ENCODE measurements at places on chromosomes 16 and 17.
A peak's percentile ranks its signal among the peaks of the same experiment; 100 is the strongest.

DNA sequence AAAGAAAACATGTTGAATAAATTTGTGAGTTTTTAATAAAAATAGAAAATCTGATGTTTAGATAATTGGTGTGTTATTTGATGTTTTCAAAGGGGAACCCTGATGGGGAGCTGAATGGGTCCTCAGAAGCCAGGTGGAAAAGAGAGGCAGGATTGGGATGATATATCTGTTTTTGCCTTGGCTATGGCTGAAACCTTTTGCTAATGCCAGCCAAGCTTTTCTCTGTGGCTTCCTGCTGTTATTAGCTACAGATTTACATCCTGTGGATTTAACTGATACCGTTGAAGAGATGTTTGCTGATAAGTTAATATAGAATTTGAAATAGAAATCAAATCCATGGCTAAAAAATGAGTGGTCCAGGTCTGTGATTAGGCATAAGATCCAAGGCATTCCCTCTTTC, 4.2 kb upstream of the AATF start:
- no peak for DNase-seq

GRCh38 chr16:88750854-88751253, 34.2 kb downstream of the PIEZO1 start:
- DNase-seq, result no peak

DNA sequence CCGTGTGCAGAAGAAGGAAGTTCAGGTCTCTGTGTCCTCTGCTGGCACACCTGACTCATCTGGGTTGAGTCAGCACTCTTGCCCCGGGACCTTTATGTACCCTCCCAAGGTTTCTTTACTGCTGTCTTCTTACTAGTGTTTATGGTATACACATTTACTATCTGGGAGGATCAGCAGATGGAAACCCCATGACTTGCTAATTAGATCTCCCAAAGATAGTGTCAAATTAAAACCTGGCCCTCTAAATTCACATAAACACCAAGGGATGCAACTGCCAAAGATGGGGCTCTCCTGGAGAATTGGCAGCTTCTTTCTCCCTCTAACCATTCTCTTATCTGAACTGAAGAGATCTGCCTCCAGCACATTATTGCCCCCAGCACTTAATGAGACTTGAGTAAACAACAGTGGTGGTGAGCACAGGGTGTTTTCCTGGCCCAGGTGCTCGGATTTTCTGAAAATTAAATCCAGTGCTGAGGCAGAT, 718.1 kb upstream of the SOX9 start:
- DNase-seq, result no peak

GRCh38 chr17:19647697-19648474, 665 bp upstream of the ALDH3A2 start:
- peak; percentile 20 for DNase-seq

DNA sequence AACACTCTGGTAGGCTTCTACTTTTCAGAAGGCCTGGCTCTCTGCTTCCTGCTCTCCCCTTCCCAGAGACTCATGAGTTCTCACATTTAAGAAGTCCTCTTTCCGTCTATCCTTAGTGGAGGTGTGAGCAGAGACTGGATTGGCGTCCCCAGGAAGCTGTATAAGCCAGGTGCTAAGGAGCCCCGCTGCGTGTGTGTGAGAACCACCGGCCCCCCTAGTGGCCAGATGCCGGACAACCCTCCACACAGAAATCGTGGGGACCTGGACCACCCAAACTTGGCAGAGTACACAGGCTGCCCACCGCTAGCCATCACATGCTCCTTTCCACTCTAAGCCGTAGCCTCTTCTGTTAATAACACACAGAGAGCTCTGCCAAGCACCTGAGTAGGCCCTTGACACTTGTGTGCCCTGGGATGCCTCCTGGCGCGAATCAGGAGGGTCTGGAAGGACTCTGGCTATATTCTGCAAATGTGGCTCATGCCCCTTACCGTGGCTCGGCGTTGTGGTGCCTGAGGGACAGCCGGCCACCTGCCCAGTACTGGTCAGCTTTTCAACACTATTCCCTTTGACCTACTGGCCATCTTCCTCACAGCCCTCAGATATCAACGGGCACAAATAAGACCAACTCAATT, 13.9 kb downstream of the CYB5D2 start:
- DNase-seq, result no peak

DNA sequence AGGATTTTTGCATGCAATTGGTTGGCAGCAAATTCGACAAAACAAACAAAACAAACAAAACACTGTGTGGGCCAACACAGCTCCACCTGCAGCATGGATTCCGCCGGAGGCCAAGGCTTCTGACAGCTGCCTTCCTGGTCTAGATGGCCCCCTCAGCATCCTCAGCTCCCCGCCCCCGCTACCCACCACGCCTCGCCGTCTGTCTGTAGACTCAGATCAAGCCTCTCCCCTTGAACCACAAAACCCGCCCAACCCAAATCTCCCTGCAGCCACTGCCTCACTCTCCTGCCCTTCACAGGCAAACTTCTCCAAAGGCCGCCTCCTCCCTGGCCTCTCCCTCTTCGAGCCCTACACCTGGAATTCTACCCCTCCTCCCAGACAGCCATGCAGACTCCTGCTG, 57.9 kb downstream of the RTN4RL1 start:
- DNase-seq, result no peak

DNA sequence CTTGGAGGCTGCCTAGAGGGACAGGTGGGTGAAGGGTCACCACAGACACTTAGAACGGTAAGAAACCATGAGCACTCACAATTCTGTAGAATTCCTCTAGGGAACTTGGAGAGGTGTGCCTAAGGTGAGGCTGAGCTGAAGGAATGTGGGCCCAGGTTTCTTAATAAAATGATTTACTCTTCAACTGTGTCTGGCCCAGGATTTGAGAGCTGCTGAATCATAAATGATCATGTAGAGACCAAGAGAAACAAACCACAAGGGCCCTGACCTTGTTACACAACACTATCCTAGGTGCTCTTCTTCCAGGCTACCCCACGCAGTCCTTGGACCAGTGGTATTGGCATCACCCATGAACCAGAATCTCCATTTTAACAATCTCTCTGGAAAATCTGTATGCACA, 27.7 kb downstream of the ZNF18 start:
- no peak for DNase-seq

- no peak for DNase-seq
These were observed 19.5 kb downstream of the HLF start for GRCh38 chr17:55284001-55284884.

DNA sequence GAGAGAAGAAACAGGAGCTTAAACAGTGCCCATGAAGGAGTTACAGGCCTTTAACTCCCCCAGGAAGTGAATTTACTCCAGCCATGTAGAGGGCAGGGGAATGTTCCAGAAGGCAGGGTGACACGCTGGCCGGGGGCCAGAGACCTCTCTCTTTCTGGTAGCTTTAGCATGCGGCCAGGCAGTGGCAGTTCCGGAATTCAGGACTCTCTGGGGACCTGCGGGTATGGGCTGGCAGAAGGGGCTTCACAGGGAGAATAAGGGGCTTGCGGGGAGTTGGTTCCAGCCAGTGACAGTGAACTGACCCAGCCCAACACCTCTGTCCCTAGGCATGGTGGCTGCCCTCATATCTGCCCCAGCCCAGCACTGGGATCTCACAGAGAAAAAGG, 40.0 kb downstream of the MYH3 start:
- DNase-seq, result no peak

- DNase-seq, result no peak
These were observed 436 bp downstream of the SHPK start for GRCh38 chr17:3635474-3636153.

- no peak for DNase-seq
These were observed 336.5 kb upstream of the CDH5 start for GRCh38 chr16:66030036-66030435.

DNA sequence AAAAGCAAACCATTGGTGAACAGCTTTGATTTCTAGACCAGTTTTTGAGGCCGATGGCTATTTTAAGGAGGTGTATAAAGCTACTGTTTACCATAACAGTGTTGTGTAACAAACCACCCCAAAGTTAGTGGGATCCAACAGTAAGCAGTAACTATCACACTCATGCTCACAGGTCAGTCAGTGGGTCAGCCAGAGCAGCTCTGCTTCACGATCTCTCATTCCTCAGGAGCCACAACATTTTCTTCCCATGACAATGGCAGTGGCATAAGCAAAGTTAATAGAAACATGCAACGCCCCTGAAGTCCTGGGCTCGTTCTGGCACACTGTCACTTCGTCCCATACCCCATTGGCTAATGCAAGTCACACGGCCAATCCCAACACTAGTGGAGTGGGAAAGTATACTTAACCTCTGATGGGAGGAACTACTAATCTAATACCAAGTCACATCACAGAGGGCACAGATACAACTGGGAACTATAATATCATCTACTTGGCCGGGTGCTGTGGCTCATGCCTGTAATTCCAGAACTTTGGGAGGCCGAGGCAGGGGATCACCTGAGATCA, 28.0 kb upstream of the B4GALNT2 start:
- no peak for DNase-seq

DNA sequence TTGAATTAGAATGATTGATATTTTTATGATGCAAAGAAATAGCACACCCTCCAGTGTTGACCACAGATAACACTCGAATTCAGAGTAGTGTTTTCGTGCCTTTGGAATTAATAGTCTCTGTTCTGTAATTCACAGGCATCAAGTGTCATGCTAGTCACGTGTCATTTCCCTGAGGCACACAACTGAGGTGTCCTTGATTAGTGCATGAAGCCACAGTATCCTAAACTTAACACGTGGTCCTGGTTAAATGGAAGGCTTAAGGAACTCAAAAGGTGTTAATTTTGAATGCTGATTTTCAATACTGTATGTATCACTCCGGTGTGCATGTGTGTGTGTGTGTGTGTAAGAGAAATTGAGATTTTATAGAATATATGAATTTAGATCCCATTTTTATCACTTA, 625.6 kb downstream of the TMEM114 start:
- DNase-seq, result no peak

DNA sequence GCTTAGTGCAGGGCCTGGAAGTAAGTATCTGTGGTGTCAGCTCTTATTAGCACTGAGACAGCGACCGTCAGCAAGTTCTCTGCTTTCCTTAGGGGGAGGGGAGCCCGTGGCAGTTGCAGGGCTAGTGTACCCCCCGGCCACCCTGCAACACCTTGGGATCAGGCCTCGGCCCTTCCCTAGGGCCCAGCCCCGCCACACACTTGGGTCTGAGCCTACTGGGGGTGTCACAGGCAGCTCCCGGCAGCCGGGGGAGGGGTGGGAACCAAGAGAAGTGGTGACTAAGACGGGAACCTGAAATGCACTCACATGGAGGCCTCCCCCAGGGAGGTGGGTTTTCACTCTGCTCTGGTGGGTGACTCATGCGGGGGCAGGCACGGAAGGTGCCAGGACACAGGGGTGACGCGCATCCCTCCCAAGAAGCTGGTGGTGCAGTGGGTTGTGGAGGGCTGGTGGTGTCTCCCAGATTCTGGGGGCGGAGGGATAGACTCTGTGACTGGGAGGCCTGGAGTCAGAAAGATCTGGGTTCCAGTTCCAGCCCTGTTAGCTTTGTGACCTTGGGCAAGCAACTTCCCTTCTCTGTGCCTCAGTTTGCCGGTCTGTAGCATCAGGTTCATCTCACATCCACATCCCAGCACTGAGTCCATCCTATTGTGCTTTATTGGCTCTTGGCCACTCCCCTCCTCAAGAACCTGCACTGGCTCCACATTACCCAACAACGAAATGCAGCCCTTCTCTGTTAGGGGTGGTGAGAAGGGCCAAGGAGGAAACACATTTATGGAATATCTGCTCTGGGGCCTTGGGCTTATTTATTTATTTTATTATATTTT, 44.5 kb downstream of the LAT start:
- no peak for DNase-seq

GRCh38 chr17:62592341-62593099, 35.0 kb upstream of the MRC2 start:
- no peak for DNase-seq

GRCh38 chr17:57949649-57950048, 5.6 kb downstream of the CUEDC1 start:
- DNase-seq, result no peak

DNA sequence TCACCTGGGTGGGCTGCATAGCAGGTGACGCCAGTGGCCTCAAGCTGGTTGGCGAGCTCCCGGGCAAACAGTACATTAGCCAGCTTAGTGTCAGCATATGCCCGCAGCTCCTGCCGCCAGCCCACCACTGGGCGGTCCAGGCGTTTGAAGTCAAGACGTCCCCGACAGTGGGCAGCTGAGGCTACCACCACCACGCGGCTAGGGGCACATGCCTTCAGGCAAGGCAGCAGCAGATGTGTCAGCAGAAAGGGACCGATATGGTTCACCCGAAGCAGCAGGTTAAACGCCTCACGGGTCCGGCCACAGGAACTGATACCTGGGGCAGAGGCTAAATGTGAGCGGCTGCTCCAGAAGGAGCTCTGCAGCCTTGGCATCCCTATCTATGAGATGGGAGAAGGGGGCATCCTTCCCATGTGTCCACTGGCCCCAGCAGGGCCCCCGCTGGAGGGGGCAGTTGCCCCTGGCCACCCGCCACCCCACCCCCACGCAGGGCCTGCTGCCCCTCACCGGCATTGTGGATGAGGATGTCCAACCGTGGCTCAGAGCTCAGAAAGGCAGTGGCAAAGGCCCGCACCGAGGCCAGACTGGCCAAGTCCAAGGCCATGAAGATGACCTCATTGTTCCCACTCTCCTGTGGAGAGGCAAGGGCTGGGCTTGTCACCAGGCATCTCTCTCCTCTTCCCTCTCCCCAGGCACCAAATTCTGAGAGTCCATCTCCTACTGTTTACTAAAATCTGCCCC, 1.7 kb downstream of the DHRS13 start:
- no peak for DNase-seq

DNA sequence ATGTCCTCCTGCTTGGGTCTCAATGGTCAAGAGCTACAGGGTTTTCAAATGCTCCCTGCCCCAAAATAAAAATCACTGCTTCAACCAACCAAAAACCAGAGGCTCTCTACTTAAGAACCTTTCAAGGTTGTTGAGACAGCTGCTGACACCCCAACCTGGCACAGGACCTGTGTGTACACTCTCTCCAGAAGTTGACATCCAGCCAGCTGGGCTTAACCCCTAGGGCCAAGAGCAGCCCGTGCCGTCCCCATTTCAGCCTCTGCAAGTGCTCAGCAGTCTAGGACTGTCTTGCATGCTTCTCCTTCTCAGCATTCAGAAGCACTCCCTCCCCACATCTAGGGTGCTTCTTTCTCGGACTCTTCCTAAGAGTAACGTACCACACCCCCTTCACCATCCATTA, 59.0 kb upstream of the TRAP1 start:
- no peak for DNase-seq

GRCh38 chr16:85279825-85280545, 167.7 kb upstream of the CIBAR2 start:
- no peak for DNase-seq

- DNase-seq, result no peak
These were observed 103.1 kb upstream of the NACA2 start for GRCh38 chr17:61694095-61694494.

- no peak for DNase-seq
These were observed 10.1 kb downstream of the ST6GALNAC2 start for GRCh38 chr17:76575570-76575969.

Measured in progenitor cell of endocrine pancreas (in vitro differentiated cells).